ENCODE measurements at places on chromosomes 2 and 18. TPM values are rescaled to one million over a fixed set of nuclear protein-coding genes. Genes with fewer than 3 reads are reported as not detected.

GRCh38 chr2:213923543-213923942, 487.3 kb upstream of the VWC2L start:
- DNase-seq = no peak

DNA sequence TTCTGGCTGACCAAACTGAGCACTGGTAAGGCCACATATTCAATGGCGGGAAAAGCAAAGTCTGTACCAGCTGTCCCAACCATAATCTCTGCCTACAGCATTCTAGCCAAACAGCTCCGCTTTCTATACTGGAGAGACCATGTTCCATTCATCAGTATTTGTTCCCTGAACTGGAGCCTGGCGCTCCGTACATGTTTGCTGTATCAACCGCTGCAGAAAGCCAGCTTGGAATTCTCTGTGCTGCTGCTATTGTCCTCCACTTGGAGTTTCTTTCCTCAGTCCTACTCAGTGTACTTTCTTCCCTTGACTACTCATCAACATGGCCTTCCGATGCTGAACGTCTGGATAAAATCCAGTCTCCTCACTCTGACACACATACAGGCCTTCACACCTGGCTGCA, 1.9 kb downstream of the COA5 start:
- no peak for DNase-seq

GRCh38 chr2:101971836-101972235, 19.9 kb upstream of the IL1R2 start:
- DNase-seq = no peak

GRCh38 chr2:67037655-67038054, 359.5 kb upstream of the ETAA1 start:
- no peak for DNase-seq

TRAK2 gene
- total RNA-seq = 4.4 TPM

STEAP3 gene
- not detected for total RNA-seq

DNA sequence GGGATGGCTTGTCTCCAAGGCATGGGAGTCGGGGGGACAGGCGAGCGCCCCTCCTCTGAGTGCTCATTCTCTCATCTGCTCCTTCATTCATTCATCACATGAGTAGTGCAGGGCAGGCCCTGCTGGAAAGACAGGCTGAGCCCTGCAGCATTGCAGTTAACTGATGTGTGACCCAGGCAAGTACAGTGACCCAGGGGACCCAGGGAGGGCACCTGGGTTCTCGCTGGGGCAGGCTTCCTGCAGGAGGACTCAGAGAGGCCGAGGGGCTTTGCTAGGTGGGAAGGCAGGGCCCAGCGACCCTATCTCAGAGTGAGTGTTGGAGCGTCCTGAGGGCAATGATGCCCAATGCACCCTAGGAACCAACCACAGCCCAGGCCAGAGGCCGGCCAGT, 30.6 kb downstream of the HJURP start:
- peak; percentile 82 for DNase-seq

FLACC1 gene
- 13.2 TPM for total RNA-seq

DNA sequence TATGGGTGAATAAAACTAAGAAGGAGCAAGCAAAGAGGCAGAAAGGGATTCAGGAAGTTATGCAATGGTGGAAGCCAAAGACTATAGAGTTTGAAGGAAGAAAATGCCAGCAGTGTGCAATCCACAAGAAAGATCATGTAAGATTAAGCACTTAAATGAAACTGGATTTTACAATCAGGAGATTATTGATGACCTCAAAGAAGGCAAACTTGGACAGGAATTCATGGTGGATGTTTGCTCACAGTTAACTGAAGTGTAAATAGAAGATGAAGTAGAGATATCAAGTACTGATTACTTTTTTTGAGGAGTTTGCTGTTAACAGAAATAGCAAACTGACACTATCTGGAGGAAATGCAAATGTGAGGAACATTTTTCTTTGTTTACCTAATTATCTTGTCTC, 308.9 kb downstream of the RND3 start:
- no peak for DNase-seq

ACKR3 gene
- 0.40 TPM for total RNA-seq

SP9 gene
- total RNA-seq = not detected

GRCh38 chr2:26584656-26585055, 56.5 kb downstream of the CIB4 start:
- no peak for DNase-seq

DNA sequence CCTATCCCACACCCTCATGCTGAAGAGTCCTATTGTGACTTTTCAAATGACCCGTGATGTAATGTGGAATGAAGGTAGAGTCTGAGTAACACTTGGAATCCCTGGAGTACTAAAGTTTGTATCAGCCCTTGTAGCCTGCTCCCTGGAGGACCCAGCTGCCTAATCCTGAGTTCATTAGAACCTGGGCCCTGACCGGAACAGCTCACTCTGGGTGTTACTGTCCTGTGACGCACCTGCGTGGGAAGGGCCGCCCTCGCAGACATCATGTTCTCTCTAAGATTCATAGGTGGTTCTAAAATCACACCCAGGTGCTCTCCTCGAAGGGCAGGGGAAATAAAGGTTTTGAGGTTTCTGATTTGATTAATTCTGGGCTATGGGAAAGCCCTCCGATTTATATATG, 62.3 kb downstream of the NCK2 start:
- no peak for DNase-seq

IFT172 gene
- total RNA-seq = 29.1 TPM

DNA sequence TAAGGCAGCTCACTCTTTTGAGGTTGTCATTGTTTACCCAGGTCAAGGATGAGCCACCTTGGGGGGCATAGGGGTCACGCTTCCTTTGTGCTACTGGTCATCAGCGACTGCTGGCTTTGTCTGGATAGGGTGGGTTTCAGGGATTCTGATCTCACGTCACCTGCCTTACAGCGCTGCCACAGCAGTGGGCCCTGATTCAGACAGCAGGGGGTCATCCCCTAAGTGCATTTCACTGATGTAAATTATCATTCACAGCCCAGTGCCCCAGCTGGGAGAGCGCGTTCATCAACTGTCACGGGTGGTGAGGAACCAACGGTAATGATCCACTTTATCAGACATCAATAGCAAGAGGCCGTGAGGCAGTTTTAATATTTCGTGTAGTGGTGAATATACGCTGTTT, 291.2 kb downstream of the NEDD4L start:
- DNase-seq = no peak

GKN2 gene
- total RNA-seq = not detected

- peak; percentile 25 for DNase-seq
Observed at GRCh38 chr2:9820020-9820973, 23.0 kb upstream of the TAF1B start.

- peak; percentile 57 for DNase-seq
Observed at GRCh38 chr2:241035818-241036396, 37.5 kb downstream of the SNED1 start.

DNA sequence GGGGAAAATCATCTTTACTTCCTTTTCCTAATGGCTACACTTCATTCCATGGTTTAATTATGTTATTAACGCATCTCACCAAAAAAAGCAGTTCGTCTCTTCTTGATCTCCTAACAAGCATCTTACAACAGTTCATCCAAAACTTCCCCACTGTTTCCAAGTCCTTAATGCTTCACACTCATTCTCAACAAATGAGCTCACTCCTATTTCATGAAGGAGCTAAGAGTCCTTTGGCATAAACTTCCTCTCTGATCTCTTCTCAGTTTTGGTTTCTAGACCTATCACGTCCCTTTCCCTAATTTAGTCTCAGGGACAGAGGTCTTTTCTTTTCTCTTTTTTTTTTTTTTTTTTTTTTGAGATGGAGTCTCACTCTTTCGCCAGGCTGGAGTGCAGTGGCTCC, 205.9 kb upstream of the SLC39A10 start:
- no peak for DNase-seq

DNA sequence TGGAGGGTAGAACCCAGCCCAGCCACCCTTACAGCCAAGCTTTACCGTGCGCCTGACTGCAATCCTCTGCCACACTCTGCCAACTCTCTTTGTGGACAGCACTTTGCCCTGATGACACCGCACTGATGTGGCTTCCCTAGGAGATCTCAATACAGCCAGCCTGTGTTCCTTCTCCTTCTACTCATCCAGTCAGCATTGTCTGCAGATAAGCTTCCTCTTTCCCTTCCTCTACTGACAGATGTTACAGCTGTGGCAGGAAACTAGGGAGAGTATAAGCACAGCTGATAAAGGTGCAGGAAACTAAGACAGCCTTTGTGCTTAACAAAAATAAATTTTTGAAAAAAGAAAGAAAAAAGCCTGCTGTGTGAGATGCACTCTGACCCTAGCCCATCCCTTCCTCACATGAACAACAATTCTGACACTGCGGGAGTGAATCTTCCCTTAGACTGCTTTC, 25.0 kb downstream of the CEP68 start:
- no peak for DNase-seq

ST8SIA3 gene
- not detected for total RNA-seq

DNA sequence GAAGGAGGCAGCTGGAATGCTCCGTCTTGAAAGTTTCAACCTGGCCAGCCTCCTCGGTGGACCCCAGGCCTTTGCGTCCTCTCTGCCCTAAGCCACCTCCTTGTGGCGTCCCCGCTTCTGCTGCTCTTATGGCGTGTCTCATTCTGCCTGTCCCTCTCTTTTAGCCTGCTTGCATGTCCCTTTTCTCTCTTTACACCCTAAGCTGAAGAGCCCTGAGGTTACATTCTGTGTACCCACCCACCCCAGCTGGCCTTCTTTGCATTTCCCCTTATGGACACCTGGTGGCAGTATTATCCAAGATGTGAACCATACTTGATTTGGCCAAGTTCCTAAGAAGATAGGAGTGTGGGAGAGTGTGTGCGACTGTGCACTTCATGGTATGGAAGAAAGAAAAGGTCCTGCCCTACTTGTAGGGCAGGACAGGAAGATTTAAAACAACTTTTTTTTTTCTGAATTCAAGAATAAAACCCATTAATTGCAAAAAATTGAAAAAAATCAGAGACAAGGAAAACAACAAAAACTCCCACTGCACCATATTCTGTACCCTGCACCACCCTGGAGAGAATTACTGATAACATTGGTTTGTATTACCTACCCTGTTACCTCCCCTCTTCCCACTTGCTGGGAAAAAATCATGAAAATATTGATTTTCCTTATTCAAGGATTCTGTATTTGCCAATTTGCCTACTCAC, 77.4 kb downstream of the DYSF start:
- peak; percentile 87 for DNase-seq

DNA sequence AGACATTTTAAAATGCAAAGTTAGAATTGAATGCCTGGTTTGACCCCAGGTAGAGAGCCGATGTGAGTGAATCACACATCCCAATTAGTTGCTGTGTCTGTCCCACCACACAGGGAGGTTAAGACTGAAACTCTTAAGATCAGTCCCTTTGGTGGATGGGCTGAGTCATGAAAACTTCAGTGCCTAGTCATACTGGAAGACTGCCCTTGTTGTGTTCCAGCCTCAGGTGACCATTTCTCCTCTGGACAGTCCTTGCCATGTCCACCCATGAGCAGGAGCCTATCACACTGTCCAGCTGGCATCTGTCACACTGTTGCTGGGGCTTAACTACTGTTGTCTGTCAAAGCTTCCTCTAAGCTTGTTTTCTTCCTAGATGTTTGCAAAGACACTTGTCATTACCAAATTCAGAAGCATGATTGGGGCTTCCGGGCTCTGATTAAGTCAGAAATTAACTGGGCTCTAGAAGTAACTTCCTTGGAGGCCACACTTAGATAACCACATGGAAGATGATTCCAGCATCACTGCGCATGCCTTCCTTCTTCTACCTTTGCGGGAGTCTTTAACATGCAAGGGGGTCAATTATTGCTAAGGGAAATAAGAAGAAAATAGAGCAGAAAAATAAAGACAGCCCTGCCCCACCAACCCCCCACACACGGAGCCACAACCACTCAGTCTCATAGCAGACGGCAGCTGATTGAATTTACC, 21.3 kb downstream of the CYRIA start:
- no peak for DNase-seq

- DNase-seq = peak; percentile 49
Observed at GRCh38 chr2:203909261-203909967, 27.1 kb upstream of the ICOS start.

DNA sequence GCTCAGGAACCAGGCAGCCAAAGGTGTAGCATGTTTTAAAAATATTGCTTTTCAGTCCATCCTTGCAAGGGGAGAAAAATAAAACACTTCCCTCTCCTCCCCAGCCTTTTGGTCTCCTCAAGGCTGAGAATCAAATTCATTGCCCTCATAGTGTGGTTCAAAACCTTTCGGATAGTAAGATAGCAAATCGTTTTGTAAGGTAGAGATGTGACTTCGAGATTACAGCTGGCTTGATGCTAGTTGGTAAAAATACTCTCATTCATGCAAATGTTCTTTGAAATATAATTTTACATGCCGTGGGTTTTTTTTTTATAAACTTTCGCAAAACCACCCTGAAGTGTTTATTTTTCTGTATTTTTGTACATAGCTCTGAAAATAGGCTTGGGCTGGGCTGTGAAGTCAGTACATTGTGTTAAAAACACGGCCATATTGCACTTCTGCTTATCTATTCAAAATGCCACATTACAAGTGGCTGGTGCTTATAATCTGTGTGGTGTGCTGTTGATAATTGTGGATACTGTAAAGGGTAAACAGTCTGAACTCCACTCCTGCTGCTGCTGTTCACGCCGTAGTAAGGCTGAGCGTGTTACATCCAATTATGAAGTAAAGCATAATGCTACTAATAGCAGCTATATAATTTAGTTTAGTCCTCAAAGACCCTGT, 172.0 kb upstream of the SIX3 start:
- no peak for DNase-seq
